GM18507 (cell line): ENCODE measurements at places on chromosomes 11 and 22.
A peak's percentile ranks its signal among the peaks of the same experiment; 100 is the strongest.

DNA sequence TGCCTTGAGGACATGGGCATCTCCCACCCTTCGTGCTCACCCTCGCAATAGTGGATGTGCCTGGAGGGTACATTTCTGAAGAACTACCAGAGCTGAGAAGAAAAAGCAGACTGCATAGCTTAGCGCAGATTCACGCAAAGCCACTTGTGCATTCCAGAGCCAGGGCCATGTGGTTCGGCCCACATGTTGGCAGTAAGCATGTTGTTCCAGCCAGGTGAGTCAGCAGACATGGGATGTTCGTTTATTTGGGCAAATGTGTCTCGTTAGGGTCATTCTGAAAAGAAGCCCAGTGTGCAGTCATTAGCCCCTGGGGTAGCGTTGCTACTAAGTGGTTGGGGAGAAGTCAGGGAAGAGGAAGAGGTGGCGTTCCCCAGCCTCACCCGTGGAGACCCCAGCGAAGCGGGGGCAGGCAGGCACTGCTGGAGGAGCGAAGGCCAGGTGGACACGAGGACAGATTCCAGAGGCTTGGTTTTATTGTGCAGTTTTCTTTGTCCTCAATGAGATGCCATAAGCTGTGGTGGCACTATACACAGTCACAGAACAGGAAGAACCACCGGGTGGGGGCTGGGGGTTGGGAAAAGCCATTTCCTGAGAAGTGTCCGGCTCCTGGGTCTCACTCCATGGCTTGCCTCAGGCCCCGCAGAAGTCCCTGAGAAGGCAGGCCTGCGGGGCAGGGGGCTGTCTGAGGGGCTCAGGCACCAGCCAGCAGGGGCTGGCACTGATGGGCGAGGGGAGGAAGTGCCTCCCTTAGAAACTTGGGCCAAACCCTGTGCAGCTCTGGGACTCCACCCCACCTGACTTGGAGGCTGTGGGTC lies 5.0 kb downstream of the THY1 start:
- DNase-seq, result no peak

DNA sequence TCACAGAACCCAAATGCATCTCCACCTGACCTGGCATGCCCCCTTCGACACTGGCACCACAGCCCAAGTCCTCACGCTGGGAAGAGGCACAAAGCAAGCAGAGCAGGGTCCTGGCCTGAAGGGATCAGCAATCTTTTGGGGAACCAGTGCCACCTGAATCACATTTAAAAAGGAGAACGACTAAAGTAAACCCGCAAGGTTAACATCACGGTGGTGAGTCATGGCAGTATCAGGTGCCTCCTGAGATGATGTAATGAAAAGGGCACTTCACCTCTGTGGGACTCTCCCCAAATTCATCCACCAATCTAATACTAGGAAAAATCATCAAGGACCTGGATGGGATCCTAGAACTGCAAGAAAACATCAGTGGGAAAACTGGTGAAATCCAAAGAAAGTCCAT lies 44.9 kb downstream of the PACSIN2 start:
- no peak for DNase-seq

DNA sequence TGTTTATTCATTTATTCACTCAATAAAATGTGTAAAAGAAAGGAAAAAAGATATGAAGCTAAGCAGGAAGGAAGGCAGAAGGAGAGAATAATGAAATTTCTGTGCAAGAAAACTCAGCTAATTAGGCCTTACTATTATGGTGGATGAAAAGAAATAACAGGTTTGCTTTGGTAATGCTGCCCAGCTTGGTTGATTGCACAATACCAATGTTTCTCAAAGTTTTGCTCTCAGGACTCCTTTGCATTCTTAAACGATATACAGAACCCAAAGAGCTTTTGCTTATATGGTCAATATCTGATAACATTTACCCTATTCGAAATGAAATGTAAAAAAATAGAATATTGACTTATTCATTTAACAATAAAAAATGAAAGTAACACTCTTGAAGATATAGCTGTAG lies 7.3 kb upstream of the CTSC start:
- DNase-seq, result no peak

- DNase-seq, result peak; percentile 57
Observed at GRCh38 chr11:789943-790342, at the start of gene CEND1. Gene CEND1 (minus strand): TSS chr11:790090. CDS start chr11:788576, 1,514 bp downstream.

DNA sequence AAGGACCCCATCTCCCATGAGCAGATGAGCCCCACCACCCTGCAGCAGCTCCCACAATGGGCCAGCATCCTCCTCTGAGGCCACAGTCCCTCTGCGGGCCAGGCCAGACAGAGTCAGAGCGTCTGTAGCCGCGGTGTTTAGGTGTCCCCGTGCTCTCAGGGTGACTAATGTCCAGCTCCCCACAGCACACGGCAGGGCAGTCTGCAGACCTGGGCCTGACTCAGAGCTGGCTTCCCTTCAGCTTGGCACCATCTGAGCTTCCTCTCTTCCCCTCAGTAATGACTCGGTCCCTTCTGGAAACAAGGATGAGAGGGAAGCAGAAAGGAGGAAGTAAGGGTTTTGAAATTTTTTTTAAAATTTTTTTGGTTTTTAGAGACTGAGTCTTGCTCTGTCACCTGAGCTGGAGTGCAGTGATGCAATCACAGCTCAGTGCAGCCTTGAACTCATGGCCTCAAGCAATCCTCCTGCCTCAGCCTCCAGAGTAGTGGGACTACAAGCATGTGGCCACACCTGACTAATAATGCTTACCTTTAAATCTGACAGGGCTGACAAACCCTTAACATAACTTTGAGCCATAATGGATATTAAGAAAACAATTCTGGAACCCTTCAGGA lies 28.5 kb downstream of the LRRC74B start:
- DNase-seq, result no peak

GRCh38 chr11:13216019-13216710 lies 61.4 kb upstream of the BMAL1 start:
- no peak for DNase-seq

DNA sequence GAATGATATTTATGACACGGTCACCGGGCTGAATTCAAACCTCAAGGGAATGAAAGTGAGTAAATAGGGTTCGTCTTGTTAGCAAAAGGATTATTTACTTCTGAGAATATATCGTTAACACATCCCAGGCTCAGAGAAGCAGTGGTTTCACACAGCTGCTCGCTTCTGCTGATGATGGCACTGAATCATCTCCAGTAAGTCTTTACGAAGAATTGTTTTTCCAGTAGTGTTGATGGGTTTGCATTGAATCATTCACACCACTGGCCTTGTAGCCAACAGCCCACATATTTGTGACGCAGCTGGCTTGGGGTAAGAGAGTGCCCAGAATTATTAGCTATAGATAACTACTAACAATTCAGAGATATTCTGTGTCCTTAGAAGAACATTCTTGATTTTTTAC lies 236.3 kb downstream of the CADM1 start:
- no peak for DNase-seq

DNA sequence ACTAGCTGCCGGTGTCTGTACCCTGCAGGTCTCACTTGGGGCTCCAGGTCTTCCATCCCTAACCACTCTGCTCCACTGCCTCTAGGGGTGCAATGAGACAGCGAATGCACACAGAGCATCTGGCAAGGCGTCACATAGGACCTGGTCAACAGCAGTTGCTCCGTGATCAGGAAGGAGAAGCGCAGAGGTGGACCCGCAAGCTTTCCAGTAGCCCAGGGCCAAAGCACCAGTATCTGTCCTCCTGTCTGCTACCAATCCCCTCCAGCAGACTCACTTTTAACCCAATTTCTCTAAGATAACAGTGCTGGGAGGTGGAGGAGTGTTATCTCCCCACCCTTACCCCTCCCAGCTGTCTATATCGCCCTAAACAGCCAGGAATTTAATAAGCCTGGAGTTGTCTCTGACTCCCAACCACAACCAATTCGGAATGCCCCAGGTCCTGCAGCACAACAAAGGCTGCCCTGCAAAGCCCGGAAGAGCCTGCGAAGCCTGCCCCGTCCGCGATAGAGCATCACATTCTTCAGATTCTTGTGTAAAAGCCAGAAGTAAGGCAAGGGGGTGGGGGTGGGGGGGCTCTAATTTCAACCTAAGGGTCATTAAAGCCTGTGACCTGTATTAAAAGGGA lies 19.3 kb downstream of the MYH9 start:
- DNase-seq, result no peak

DNA sequence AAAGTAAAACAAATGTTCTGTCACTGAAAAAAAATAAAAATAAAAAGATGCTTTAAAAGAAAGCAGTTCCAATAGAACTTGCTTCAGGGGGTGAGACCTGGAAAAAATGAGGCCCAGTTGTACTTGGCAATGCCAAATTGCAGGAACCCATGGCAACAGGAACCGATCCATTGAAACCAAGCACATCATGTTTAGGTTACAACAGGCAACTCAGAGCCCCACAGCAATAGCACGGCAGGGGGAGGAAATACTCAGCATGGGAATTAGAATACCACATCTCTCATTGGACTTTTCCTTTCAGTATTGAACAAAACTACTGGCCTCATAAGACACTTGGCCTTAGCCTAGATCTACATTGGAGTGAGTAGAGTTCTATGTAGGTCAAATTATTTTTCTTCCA lies 84.3 kb downstream of the MSANTD4 start:
- no peak for DNase-seq

DNA sequence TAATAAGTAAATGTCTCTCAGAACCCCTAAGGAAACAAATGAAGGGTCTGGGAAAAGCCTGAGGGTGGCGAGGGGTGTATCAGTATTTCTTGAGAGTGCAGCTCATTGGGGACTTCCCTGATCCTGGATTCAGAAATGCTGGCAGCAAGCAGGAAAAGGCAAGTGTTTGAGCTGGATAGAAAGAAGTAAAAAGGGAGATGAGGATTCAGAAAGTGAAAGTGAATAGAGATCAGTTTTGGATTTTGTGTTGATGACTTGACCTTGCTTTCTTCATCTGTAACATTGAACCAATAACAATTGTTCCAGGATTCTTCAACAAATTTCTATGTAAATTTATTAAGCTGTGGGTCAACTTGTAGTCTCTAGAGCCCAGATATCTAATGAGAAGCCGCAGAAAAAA lies 66.9 kb upstream of the CTSC start:
- DNase-seq, result no peak

DNA sequence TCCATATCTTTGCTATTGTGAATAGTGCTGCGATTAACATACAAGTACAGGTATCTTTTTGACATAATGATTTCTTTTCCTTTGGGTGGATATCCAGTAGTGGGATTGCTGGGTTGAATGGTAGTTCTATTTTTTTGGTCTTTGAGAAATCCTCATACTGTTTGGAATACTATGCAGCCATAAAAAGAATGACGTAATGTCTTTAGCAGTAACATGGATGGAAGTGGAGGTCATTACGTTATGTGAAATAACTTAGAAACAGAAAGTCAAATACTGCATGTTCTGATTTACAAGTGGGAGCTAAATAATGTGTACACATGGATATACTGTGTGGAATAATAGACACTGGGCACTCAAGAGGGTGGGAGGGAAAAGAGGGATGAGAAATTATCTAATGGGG lies 4.0 kb upstream of the MMP10 start:
- no peak for DNase-seq

- DNase-seq, result no peak
Observed at GRCh38 chr11:133738624-133739023, 106.7 kb downstream of the SPATA19 start.

- no peak for DNase-seq
Observed at GRCh38 chr22:31605851-31606585, 56.0 kb downstream of the PISD start.

DNA sequence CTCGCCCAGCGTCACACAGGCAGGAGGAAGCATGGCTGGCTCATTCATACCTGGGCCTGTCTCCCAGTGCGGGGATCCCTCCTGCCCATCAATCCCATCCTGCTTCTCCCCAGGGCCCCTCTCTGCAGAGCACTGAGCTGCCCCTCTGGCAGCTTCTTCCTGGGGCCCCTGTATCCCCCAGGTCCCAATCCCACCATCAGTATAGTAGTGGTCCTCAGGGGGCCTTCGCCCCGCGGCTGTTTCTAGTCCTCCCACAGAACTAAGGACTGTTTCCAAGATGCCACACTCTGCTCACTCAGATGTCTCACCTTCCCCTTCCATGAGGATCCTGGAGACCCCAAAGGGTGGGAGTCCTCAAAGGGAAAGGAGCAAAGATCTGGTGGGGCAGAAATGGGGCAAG lies 97.6 kb downstream of the PDE2A start:
- no peak for DNase-seq

DNA sequence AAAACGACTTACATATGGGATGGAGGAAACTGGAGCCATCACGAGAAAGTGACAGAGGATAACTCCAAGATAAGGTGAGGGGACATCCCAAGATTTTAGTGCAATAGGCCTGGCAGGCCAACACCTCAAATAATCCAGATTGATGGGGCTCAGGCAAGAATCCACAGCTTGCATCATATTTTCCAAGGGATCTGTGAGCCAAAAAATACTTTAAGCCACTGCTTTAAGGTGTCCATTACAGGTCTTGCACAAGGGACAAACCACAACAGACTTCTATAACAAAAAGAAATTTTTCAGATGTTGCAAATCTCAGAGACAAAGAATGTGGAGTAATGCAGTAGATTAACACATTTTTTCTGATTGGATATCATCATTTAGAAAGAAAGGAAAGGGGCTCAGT lies 45.6 kb downstream of the DENND5A start:
- DNase-seq, result no peak

GRCh38 chr11:126519764-126520734 lies 164.6 kb downstream of the ST3GAL4 start:
- DNase-seq, result no peak
